ENCODE measurements at places on chromosomes 6 and 20.

DNA sequence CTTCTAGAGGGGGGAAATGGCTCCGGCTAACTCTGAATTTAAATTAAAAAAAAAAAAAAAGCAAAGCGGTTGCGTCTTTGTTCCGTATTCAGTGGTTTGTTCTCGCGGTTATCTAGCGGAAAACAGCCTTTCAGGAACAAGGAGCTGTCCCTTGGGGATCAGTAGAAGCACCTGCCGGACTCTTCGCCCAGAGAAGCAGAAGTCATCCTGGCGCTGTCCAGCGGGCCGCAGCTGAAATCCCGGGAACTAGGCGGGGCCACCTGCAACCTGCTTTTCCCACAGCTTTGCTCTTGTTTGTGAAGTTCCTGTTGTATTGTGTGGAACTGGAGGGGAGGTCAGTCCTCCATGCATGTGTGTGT is 43.9 kb upstream of the GJE1 start:
- DNase-seq = no peak

DNA sequence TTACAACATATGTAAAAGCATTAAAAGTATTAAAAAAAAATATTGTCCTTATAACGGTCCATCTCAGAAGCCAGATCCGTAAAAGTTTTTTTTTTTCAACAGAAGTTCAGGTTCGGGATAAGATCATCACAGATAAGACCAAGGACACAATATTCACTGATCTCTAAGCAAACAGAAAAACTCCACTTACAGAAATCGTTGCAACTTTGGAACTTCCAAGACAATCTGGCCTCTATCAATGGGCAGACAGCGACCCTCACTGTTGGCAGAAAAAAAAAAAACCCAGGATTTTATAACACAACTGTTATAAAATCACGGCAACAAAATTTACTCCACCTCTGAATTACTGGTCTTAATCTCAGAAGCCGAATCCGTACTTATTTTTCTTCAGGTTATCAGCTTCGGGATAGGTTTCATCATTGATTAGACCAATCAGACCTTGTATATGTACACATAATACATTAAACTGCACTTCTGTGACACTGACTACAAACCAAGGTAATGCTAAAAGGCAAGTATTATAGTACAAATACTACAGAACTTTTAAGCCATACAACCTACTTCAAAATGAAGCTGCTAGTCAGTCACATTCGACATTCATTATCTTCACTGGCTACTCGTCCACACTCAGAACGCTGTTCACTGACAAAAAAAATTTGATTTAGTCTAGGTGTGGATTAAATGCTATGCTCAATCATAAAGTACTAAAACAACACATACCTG is 34.7 kb upstream of the SYNCRIP start:
- no peak for DNase-seq

DNA sequence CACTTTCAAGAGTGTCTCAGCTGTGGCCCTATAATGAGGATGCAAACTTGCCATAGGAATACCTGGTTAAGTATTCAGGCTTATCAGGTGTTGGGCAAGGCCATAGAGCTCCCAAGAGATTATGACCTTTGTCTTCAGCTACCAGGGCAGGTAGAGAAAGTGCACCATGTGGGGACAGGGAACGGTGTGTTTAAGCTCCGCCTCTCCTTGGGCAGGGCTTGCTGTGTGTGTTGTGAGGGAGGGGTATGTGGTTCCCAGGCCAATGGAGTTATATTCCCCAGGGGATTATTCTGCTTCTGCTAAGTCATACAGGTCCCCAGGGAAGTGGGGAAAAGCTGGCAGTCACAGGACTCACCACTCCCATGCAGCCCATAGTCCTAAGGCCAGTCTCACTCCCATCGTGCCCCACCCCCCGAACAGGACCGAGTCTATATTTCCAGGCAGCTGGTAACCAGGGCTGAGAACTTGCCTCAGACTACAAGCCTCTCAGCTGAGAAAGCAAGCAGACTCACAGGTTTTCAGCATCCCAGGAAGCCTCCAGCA is 660.2 kb downstream of the HTR1B start:
- no peak for DNase-seq

- no peak for DNase-seq
These were observed 669.9 kb upstream of the ID4 start for GRCh38 chr6:19167251-19167650.

- DNase-seq = no peak
These were observed 183.6 kb upstream of the SPTLC3 start for GRCh38 chr20:12825226-12825595.

DNA sequence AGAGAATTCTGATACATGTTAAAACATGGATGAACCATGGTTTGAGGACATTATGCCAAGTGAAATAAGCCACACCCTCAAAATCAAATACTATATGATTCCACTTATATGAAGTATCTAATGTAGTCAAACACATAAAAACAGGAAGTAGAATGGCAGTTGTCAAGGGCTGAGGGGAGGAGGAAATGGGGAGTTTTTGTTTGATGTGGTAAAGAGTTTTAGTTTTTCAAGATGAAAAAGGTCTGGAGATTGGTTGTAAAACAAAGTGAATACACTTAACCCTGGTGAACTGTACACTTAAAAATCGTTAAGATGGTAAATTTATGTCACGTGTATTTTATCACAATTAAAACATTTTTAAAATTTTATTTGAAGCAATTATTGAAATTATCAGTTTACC is 127.4 kb upstream of the GRIK2 start:
- DNase-seq = no peak

DNA sequence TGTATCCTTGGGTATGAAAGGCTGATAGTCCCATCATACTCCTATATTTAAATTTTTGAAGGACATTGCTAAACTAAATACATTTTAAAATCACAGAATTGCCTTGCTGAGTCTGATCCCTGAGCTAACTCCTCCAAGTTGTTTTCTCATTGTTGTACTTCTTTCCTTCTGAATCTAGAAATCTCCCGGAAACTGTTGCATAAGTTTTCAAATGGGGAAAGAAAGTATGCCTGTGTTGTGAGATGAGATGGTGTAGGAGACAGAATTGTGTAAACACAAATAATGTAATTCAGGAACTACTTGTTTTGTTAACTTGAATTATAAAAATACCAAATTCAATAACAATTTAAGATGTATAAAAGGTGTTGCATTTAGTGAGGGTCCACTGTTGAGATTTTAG is 7.3 kb downstream of the PNRC1 start:
- DNase-seq = no peak

DNA sequence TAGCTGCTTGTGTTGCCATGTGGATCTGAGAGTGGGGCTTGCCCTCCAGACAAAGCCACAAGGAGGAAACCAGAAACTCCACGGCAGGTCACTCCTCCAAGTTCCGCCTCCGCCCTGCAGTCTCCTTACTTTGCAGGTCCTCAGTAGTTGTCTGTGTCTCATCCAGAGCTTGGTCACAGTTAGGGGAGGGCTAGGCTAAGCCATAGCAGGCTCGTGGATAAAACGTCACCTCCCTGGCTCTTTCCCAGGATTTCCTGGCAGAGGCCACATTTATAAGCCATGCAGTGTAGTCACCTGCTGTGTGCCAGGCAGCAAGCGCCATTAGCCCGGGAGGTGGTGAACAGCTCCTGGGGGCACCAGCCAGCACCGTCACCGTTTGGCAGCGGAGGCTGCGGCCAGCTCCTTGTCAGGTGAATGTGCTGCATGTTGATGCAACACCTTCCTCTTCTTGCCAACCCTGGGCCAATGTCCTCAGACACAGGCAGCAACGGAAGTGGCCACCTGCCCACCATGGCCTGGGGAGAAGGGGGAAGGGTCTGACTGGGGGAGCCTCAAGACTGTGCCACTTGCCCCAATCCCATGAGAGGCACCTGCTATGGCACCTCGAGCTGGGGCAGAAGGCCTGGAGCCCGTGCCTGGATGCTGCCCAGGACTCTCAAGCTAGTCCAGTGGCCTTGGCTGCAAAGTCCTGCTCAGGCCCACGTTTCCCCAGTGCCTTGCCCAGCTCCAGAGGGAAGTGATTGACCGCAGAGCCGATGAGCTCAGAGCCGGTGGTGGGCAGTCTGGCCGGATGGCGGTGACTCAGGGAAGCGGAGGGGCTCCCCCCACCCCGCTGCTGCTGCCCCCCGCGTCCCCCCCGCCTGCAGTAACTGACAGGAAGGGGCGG is 39.0 kb upstream of the SLCO4A1 start:
- no peak for DNase-seq

- DNase-seq = no peak
These were observed 441.7 kb upstream of the JARID2 start for GRCh38 chr6:14804001-14804784.

DNA sequence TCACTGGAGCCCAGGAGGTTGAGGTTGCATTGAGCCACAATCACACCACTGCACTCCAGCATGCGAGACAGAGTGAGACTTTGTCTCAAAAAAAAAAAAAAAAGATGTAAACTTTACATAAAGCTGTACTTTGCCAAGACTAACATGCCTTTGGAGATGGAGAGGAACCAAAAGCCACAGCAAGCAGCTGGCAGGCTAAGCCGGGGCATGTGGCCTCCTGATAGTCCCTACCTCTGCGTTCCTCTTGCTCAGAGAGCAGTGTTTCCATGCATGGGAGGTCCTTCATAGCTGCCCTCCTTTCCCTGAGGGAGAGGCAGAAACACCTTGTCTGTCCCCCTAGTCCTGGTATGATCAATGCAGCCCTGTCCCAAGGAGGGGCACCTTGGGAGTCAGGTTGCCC is 35.2 kb downstream of the SPATA2 start:
- no peak for DNase-seq
